Kidney tubule cell (primary cell): ENCODE measurements at places on chromosomes 2 and 18.
A peak's percentile ranks its signal among the peaks of the same experiment; 100 is the strongest.

DNA sequence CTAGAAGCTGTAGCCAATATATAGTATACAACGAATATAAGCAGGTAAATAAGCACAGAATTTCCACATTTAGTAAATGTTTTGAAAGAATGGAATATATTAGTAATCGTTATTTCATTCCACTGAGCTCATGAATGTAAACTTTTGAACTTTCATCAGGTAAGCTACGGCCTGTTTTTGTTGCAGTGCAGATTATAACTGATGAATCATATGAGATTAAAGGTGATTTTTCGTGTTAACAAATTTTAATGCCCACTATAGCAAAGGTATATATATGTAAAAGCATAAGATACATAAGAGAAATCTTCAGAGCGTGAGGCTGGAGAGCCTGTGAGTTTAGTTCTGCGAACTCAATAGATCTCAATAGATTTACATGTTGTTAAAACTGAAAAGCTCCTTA lies 1.1 kb downstream of the SCYGR1 start:
- no peak for DNase-seq

DNA sequence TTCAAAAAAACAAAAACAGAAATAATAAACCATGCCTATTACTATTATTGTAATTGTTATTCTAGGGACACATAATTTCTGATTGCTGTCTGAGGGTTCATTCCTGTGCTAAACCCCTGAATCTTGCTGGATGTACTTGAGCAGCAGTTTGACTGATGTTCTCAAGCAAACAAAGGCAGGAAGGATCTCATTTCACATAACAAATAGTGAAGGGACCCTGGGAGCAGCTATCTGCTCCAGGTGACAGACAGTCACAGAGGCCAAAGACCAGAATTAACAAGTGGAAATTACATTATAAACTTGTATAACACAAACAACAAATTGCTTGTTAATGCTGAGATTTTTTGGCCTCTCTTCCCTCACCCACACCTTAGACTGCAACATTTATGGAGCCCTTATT lies 284.2 kb downstream of the THSD7B start:
- no peak for DNase-seq

GRCh38 chr2:70440621-70441020 lies 113.0 kb downstream of the TGFA start:
- DNase-seq = peak; percentile 28

GRCh38 chr18:22013993-22014392 lies 155.4 kb upstream of the GATA6 start:
- DNase-seq = no peak

DNA sequence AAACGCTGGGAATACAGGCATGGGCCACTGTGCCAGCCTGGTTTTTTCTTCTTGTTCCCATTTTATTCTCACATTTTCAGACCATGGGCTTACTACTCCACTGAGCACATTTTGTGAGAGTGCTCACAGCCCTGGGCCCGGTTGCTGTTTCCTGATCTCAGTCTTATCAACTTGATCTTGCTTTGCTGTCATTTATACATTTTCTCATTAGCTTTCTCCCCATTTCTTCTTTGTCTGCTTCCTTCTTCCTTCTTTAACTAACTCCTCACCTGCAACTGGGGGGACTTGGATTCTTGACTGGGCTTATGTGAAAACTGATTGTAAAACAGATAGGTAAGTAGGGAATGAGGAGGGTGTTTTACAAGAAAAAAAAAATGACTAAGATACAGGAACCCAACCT lies 117.3 kb downstream of the PLB1 start:
- peak; percentile 54 for DNase-seq

DNA sequence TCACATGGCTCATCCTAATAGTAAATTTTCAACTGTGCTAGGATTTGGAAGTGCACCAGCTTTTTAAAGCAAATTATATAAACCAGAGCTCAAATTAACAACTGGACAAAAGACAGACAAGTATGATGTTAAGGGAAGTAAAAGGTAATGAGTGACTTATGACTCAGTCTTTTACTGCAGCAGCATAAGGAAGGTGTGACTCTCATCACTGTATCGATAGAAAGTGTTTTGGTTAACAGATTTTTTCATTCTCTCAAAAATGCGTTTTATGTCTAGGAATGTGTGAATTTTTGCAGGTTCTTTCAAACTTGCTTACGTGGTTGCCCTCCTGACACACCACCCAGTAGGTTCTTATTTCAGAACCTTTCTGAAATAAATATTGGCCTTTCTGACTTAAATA lies 244.2 kb upstream of the BOD1L2 start:
- peak; percentile 80 for DNase-seq

DNA sequence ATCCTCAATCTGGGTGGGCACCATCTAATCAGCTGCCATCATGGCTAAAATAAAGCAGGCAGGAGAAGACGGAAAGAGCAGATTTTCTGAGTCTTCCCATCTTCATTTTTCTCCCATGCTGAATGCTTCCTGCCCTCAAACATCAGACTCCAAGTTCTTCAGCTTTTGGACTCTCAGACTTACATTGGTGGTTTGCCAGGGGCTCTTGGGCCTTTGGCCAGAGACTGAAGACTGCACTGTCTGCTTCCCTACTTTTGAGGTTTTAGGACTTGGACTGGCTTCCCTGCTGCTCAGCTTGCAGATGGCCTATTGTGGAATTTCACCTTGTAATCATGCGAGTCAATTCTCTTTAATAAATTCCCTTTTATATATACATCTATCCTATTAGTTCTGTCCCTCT lies 36.6 kb downstream of the DIPK1C start:
- DNase-seq = no peak

DNA sequence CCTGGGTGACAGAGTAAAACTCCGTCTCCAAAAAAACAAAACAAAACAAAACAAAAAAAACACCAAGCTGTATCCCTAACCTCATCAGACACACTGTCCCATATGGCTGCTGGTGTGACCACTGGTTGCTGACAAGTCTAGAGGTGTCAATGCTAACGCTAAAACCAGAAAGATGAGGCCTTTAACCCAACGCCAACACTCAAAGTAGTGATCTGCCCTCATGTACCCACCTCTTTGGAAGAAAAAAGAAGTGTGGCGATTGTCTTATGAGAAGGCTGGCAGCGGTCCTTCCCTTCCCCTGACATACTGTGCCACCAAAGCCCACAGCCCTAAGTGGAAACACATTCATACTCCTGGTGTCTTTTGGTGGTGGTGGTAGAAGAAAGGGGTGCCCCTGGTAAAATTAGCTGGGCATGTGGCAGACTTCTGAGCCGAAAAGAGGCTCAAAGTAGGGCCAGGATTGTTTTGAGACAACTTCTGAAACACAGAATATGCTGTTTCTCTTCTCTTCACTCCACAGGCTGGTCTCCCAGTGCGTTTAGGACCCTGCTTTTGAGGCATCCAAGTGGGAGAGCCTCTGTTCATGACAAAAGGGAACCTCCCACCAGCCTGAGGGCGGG lies 9.8 kb downstream of the SERTAD2 start:
- DNase-seq = no peak

GRCh38 chr2:96768083-96768561 lies 7.4 kb downstream of the CNNM4 start:
- DNase-seq = peak; percentile 82

- DNase-seq = no peak
Measured at GRCh38 chr2:4012197-4012596, 308.8 kb downstream of the DCDC2C start.

DNA sequence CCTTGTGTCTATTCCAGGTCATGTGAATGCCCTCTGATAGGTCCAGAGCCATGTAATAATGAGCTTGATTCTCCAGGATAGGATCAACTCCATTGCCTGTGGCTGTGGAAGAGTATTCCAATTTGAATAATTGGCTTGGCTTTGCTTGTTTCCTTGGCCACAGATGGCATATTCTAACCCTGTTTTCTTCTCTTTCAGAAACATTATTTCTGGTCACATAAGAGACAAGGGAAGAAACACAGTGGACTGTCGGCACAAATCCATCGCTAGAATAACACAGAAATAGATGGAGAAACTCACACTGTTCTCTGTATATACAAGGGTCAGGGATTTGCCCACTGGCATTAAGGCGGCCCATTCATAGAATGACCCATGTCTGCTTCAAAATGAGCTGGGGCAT lies 278.4 kb upstream of the CCDC68 start:
- no peak for DNase-seq

DNA sequence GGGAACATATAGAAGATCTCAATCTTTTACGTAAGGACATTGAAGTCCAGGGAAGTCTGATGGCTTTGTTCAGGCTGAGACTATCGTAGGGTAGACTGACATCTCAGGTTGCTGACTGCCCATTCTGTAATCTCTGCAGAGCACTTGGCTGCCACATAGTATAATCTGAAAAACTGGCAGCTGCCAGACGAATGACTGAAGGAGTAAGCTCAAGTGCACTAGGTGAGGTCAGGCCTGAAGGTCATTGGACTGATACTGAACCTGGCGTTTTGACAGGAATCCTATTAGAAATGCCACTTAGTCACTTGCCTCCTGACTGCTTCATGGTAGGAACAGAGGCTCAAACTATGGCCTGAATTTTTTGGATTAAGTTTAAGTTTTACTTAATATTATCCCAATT lies 23.5 kb downstream of the GPD2 start:
- no peak for DNase-seq

DNA sequence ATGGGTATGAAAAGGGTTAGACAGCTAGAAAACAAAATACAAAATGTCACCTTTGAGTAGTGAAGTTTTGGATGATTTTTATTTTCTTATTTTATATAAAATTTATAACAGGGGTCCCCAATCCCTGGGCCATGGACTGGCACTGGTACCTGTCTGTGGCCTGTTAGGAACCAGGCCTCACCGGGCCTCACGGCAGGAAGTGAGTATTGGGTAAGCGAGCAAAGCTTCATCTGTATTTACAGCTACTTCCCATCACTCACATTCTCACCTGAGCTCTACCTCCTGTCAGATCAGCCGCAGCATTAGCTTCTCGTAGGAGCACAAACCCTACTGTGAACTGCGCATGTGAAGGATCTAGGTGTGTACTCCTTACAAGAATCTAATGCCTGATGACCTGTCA lies 202.8 kb upstream of the TWIST2 start:
- no peak for DNase-seq

DNA sequence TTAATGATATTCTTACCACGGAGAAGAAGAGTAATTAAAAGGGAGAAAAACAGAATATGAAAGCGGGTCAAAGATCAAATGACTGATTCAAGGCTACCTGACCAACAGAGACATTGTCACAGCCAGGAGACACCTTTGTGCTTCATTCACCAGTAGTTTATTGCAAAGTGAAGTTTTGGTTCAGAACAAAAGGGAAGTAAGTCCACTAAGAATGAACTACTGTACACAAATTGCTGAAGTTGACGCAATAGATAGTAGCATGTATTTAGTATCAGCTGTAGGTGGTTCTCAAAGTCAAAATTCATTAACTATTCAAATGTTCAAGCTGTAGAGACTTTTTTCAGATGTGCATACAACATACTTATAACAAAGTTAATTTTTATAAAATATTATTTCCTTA lies 64.7 kb upstream of the COX7A2L start:
- no peak for DNase-seq

GRCh38 chr18:26989842-26990241 lies 124.3 kb upstream of the AQP4 start:
- no peak for DNase-seq

- peak; percentile 52 for DNase-seq
Measured at GRCh38 chr2:222864296-222864695, 3.5 kb downstream of the ACSL3 start.

DNA sequence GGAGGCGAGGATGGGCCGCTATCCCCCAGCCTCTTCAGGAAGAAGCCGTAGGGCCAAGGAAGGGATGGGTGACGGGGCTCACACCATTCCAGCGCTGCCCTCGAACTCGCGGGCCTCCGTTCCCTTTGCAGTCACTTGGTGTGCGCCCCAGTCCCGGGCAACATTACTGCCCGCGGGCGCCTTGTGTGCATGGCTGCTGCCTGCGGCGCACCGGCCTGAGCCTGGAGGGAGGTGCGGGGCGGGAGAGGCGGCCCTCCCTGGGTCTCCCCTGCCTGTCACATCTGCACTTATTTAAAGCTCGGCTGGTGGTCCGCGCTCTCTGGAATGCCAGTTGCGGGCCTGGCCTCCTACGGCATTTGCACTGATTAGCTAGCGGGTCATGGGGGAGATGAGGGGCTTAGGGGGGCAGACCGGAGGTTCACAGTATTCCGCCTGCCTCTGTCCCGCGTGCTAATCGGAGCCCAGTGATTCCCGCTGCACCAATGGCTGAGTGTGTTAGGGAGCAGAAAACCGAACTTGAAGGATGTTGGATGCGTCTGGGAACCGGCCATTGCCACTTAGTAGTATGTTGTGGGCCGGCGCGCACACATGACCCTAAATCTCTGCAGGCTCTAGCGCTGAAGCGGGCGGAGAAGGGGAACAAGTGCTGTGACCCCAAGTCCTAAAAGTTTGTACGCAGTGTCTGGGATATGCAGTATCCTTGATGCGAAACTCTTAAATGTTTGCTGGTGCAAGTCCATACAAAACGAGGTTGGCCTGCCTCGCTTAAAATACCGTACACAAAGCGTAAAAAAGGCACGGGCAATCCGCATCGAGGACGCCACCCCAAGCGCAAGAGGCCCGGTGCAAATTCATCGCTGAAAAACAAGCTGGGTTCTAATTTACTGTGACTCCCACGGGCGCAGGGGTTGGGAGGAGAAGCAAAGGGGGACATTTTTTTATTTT lies 161.2 kb upstream of the SIX2 start:
- DNase-seq = no peak

DNA sequence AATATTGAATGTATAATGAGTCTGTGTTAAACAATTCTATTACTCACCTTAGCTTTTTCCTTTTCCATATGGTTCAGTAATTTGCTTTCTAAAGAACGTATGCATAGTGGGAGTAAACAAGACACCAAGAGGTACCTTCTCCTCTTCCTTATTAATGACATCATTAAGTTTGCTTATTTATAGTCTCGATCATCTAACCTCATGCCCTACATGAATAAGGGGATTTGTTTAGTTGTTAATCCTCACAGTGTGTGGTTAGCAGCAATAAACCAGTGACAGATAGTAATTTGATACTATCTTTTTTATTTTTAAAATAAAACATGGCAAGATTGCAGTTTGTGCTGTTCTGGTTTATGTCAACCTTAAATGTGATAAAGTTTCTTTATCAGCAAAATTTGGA lies 69.7 kb downstream of the COBLL1 start:
- no peak for DNase-seq

DNA sequence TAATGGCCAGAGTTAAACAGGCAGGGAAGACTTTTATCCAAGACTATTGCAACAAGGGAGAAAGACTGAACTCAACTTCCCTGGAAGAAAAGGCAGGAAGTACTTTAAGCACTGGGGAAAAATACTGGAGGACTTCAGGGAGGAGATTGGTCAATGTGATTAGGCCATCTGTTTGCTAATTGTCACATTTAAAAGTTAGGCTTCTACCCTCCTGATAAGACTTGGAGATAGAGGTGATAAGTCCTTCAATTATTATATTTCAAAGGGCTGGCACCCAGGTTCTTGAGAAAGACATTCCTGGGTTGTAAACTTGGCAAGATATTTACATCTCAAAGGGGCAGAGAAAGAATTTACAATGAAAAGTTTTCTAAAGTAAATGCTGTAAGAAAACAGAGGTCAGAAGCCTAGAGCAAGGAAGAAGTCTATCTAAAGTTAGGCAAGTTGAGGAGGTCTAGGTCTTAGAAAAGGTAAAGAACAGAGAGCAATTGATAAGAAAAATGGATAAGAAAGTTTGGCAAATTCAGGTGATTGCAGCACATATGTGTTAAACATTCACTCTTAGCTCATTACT lies 48.4 kb downstream of the DTNA start:
- no peak for DNase-seq

GRCh38 chr2:49834433-49834832 lies 680.1 kb upstream of the FSHR start:
- no peak for DNase-seq
